ENCODE measurements at places on chromosomes 5 and 9.

GRCh38 chr5:167107684-167108083, 1183.8 kb upstream of the WWC1 start:
- DNase-seq: no peak

DNA sequence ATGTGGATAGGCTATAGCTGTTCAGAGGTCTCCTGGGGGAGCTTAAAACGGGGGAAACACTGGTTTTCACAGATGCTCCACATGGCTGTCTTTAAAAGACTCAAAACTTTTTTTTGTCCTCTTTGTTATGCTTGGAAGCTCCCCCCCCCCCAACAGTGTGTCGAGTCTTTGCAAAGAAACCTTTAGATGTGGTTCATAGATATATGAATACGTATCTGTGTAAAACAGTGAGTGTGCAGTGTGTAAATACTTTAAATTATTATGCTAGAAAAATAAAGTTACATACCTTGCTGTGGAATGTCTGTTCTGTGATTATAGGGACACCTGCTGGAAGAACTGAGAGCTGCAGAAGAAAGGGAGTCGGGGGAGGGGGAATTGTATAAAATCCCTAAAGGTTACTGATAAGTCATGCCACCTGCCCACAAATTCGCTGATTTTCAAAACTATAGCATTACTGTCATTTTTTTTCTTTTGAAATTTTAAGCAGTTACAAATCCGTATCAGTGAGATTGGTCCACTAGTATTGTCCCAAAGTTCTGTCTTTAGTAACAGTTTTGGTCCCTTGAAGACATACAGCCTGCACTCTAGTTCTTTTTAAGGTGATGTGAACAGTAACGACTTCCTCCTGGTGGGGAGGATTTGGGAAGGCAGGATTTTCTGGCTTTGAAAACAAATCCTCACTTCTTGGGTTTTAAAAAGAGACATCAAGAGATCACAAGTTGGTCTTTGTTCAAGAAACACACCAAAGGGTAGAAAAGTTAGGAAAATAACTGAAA, 22.9 kb downstream of the RGMB start:
- DNase-seq: no peak

- no peak for DNase-seq
Measured at GRCh38 chr5:134107779-134108178, 6.7 kb upstream of the TCF7 start.

DNA sequence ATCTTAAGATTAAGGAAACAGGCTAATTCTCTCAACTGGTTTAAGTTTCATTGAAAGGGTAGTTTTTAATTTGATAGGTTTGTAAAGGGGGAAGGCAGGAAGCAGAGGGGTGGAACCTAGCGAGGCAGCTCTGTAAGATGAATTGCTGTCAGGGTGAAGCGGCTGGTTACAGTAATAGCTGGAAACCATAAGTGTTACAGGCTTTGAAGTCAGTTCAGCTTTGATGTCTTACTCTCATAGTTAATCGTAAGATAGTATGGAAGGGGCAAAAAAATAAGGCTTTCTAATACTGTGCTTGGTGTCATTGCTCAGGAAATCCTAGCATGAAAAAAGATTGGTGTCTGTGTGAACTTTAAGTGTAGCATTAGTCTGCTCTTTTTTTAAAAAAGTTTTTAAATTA, 20.3 kb downstream of the POU5F2 start:
- DNase-seq: no peak

DNA sequence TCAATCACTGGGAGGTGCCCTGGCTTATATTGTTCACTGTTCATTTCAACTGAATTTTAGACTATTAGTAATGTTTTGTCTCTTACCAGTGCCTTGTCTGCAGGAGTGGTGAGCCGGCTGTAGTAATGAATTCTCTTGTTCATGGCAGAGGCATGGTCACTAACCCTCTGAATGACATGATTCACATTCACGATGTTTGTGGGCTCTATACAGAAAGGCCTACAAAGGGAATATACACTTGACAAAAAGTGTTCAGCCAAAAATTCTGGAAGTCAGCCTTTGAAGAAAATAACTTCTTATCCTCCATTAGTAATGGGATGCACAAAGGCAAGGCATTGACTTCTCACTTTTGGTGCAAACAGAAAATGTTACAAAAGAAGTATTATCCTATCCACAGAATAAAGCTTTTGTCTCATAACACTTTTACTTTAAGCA, 39.6 kb downstream of the SLC38A9 start:
- no peak for DNase-seq
